Heart left ventricle (tissue), 16 donors: ENCODE measurements at places on chromosomes 11 and 22. TPM values are rescaled to one million over a fixed set of nuclear protein-coding genes. Genes with fewer than 3 reads are reported as not detected.

TESMIN gene
- total RNA-seq: 2.0 TPM

H19 gene
- 323 TPM for total RNA-seq

NRIP3 gene
- 0.63 TPM for total RNA-seq

GRCh38 chr11:61697764-61698163 lies 17.6 kb downstream of the DAGLA start:
- no peak overlapping the region for H3K4me3 ChIP-seq
- H3K27me3 ChIP-seq: no peaks in the 10 kb centered on the region
- DNase-seq: no peak
- no peaks in the 10 kb centered on the region for H3K36me3 ChIP-seq
- peaks cover 70% of the 10 kb centered on the region for H3K4me1 ChIP-seq

DNA sequence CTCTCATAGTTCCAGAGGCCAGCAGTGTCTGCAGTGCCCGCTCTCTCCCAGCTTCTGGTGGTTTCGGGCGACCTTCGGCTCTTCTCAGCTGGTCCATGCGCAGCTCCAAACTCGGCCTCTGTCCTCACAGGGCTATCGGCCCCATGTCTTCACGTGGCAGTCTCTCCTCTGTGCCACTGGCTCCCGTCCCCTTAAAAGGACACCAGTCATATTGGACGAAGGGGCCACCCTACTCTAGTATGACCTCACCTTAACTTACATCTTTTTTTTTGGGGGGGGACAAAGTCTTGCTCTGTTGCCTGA lies 13.8 kb downstream of the LTO1 start:
- H3K36me3 ChIP-seq: peaks cover 24% of the 10 kb centered on the region
- no peak overlapping the region for H3K27ac ChIP-seq
- H3K4me1 ChIP-seq: peaks cover 3% of the 10 kb centered on the region
- no peak overlapping the region for H3K4me3 ChIP-seq
- no peak for DNase-seq

DNA sequence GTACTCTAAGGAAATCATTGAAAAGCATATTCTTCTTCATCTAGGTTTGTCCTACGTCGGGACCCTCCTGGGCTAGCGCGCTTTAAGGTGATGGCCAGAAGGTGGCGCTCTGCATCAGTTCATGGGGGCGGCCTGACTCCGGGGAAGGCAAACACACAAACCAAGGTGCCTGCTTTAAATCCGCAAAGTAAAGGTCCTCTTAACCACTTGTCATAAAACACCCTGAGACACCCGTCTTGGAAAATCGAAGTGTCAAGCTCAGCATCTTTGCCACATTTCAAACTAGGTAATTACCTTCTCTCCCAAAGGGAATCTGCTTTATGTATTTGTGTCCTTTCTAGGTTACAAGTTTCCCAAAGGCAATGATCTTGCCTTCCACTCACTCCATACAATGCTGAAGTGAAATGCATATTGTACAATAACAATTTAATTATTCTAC lies 33.9 kb downstream of the LMO2 start:
- no peak overlapping the region for H3K27ac ChIP-seq
- H3K27me3 ChIP-seq: no peaks in the 10 kb centered on the region
- H3K36me3 ChIP-seq: peaks cover 47% of the 10 kb centered on the region
- no peak overlapping the region for H3K4me3 ChIP-seq

DNA sequence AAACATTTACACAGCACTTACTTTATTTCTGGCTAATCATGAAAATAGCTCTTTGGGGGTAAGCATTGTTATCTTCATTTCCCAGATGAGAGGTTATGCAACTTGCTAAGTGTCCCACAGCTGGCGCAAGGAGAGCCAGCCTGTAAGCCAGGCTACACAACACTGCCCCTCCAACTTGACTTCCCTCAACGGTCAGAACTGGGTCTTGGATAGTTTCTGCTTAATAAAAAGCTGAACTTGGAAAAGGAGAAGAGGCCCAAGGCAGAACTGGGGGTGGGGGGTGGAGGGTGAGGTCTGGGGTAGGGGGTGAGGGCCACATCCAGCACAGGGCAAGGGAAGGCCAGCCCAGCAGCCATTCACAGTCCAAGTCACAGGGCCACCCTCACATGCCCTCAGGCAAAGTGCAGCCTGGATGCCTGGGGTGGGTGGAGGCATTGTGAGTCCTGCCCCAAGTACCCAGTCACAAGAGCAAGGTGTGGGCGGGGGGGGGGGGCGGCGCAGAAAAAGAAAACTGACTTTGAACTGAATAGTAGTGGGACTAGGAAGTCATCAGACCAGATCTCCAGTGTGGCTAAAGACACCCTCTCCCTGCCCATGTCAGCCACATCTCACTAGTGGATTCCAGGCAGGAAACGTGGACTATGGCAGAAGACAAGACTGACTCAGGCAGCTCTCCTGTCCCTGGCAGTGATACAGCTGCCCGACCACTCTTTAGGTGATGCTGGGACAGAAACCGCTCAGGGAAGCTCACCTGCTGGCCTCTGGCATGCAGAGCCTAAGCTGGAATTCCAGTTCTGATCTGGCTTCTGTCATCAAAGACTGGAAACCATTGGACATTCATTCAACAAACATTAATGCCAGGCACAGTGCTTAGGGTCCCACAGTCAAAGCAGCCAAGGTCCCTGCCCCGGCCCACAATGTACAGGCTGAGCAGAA lies 52.4 kb downstream of the PACSIN2 start:
- H3K27ac ChIP-seq: peak overlapping the region; percentile 39
- DNase-seq: no peak
- no peak overlapping the region for H3K4me3 ChIP-seq
- H3K36me3 ChIP-seq: no peaks in the 10 kb centered on the region
- no peaks in the 10 kb centered on the region for H3K27me3 ChIP-seq
- H3K4me1 ChIP-seq: peaks cover 48% of the 10 kb centered on the region

DNA sequence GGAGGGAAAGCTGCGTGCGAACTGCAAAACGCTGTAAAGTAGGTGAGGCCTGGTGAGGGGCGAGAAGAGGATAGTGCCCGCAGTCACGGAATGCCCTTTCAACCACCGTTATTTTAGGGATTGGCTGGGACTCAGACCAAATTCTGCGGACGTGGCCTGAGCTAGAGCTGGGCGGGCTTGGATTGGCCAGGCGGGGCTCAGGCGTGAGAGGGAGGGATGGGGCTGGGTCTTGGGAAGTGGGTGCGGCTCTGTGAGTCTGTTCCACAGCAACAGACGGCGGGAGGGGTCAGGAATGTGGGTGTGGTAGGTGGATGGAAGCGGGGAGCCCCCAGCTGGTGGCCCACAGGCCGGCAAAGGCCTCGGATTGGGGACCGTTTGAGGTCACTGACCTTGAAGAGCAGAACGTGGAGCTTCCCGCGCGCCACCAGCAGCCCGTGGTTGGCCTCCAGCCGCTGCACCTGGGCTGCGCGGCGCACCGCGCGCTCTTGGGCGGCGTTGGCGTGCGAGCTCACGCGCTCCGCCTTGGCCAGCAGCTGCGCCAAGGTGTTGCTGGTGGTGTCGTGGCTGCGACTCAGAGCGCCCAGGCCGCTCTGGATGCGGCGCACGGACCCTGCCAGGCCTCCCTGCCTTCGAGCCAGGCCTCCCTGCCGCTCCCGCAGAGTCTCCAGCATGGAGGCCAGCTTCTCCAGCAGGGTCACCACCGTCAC lies 444 bp downstream of the CAVIN3 start:
- H3K27me3 ChIP-seq: no peaks in the 10 kb centered on the region
- peak overlapping the region; percentile 51 for H3K4me3 ChIP-seq
- peak overlapping the region; percentile 99 for H3K27ac ChIP-seq
- no peaks in the 10 kb centered on the region for H3K36me3 ChIP-seq
- peaks cover 27% of the 10 kb centered on the region for H3K4me1 ChIP-seq

DNA sequence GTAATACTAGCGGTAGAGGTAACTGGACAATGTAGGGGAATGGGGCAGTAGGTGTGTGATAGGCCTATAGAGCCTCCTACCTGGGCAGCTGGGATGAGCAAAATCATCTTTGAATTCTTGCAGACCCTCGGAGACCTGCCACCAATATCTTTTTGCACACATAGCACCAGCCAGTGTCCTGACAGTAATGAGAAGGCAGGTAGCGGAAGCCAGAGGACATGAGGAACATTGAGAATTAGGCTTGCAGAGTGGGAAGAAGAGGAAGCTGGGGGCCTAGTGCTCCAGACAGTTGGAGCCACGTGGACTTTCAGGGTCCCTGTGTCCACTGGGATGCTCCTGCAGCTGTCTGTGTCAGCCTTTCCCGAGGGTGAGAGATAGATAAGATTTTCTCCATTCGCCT lies 17.2 kb upstream of the SYT13 start:
- no peaks in the 10 kb centered on the region for H3K36me3 ChIP-seq
- H3K4me3 ChIP-seq: no peak overlapping the region
- H3K27me3 ChIP-seq: no peaks in the 10 kb centered on the region

GRCh38 chr11:65609229-65609628 lies 4.8 kb downstream of the MAP3K11 start:
- H3K36me3 ChIP-seq: peaks cover 41% of the 10 kb centered on the region
- H3K4me3 ChIP-seq: no peak overlapping the region
- no peak for DNase-seq
- H3K27me3 ChIP-seq: no peaks in the 10 kb centered on the region

DNA sequence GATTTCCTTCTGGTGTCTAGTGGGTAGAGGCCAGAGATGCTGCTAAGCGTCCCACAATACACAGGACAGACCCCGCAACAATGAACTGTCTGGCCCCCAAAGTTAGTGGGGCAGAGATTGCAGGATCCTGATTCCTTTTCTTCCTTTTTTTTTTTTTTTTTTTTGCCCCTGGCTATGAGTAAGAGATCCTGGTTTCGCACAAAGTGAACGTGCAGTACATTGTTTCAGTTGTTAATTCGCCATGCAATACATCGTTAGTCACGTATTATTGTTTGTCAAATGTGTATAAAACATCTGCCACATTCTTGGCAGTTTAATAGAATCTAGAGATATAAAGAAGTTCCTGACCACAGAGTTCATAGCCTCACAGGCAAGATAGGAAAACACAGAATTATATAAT lies 20.2 kb downstream of the ST3GAL4 start:
- H3K36me3 ChIP-seq: no peaks in the 10 kb centered on the region
- no peak for DNase-seq
- H3K27me3 ChIP-seq: no peaks in the 10 kb centered on the region
- no peak overlapping the region for H3K4me3 ChIP-seq
- H3K4me1 ChIP-seq: peaks cover 74% of the 10 kb centered on the region
- H3K27ac ChIP-seq: no peak overlapping the region

- peaks cover 10% of the 10 kb centered on the region for H3K4me1 ChIP-seq
- peak within 1 kb of the TSS; percentile 90 for H3K27ac ChIP-seq
- peak within 1 kb of the TSS; percentile 89 for H3K4me3 ChIP-seq
- DNase-seq: peak; percentile 95
Observed at GRCh38 chr11:113314389-113315301, at the start of gene TTC12. Gene TTC12 (plus strand): TSS chr11:113314583. CDS start chr11:113316258, 1,675 bp downstream.

GRCh38 chr11:15775015-15775541 lies 581.3 kb downstream of the SOX6 start:
- peaks cover 16% of the 10 kb centered on the region for H3K4me1 ChIP-seq
- H3K36me3 ChIP-seq: no peaks in the 10 kb centered on the region
- DNase-seq: peak; percentile 25
- H3K27me3 ChIP-seq: no peaks in the 10 kb centered on the region
- H3K27ac ChIP-seq: peak overlapping the region; percentile 81

- DNase-seq: no peak
- H3K36me3 ChIP-seq: no peaks in the 10 kb centered on the region
- H3K27me3 ChIP-seq: no peaks in the 10 kb centered on the region
- no peak overlapping the region for H3K4me3 ChIP-seq
- no peaks in the 10 kb centered on the region for H3K4me1 ChIP-seq
Observed at GRCh38 chr11:109731451-109731850, 309.5 kb downstream of the C11orf87 start.
